ENCODE measurements at places on chromosomes 3 and 15.
A peak's percentile ranks its signal among the peaks of the same experiment; 100 is the strongest.

- DNase-seq, result no peak
Observed at GRCh38 chr3:4077950-4078349, 225.2 kb upstream of the SETMAR start.

DNA sequence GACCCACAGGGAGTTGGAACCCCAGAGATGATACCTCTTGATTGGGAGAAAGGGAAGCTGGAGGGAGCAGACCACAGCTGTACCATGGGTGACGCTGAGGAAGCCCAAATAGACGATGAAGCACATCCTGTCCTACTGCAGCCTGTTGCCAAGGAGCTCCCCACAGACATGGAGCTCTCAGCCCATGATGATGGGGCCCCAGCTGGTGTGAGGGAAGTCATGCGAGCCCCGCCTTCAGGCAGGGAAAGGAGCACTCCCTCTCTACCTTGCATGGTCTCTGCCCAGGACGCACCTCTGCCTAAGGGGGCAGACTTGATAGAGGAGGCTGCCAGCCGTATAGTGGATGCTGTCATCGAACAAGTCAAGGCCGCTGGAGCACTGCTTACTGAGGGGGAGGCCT lies 201.1 kb downstream of the AKAP13 start:
- no peak for DNase-seq

GRCh38 chr15:31802761-31803160 lies 227.6 kb upstream of the CHRNA7 start:
- DNase-seq, result no peak

DNA sequence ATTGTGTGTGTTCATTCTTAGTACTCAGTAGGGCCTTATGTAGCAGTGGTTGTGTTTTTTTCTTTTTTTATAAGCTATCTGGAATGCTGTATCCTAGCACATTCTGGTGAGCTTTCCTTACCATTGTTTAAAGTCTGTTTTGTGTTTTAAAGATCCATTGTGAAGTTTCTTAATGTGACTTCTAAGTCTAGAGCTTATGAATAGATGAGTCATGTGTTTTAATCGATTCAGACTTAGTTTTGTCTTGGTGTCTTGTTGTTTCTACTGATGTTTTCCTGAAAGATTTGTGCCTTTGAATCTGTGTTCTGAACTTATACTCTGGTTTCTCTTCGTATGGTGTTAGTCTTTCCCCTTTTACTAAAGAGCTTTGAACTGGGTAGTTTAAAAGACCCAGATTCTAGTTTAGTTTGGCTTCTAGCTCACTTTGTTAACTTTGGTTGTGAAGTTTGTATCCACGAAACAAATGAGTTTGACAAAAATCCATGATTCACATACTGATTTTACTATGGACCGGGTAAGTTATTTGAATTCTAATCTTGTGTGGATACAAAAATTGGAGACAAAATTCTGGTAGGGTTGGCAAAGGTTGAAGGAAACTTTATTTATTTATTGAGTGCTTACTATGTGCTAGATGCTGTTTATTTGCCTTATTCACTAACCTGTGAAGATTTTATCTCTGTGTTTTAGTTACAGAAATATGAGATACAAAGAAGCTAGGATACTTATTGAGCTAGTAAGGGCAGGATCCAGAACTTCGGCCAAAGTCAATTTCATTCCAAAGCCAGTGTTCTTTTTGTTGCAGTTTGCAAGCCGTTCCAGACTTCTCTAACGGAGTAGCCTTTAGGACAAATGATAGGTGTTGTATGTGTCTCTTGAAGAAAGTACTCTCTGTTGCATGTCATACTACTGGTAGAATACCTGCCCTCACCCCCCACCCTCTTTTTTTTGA lies 24.8 kb downstream of the AKAP13 start:
- peak; percentile 26 for DNase-seq

GRCh38 chr3:128294999-128295468 lies 141.8 kb downstream of the EEFSEC start:
- no peak for DNase-seq

DNA sequence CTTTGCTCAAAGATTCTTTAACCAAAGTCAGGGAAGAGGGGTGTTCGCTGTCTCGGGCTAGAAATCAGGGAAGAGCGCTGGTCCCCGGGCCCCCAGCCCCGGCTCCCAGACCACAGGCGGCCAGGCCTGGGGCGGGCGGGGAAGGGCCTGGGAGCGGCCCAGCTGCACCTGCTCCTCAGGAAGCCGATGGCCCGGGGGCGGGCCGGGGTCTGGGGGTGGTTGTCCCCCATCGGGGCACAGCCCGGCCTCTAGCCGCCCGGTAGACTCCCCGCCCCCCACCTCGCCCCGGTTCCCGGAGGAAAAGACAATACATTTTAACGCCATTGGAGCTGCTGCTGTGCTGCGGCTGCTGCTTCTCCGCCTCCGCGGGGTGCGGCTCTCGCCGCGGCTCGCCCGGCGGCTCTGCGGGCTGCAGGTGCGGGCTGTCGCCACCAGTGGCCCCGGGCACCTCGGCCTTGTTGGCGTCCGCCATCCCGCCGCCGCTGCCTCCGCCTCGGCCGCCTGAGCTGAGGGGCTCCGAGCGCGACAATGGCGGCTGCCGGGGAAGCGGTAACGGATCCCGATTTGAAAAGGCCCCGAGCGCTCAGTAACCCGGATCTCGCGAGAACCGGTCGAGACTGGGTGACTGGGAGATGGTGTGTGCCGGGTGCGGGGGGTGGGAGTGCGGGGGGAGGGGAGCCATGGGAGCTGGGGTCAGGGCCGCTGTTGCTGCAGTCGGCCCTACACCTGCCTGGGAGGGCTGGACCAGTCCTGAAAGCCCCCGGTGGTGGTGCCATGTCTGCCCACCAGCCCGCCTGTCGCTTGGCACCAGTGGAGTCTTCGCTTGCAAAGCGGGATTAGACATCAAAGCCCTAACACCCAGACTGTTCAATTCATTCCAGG lies at the start of gene MYEF2:
MYEF2 (minus strand) TSS at position 530 of the 882 bp plus-strand sequence; CDS start at position 472, 58 bp downstream.
- DNase-seq, result peak; percentile 68

DNA sequence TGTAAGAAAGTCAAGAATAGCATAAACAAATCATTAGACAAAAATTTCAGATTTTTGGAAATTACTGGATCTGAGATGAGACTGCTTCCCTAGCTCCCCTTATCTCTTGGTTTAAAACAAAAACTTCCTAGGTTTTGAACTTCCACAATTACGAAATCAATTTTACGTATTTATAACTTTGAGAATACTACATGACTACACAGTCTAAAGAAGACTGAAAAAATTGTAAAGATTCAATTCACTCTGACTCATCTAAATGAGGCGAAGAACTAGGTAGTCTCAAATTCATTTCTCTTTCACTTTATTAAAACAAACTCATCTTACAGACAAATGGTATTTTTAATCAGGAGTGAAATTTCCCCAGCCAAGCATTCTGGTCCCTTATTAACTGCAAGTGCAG lies 10.3 kb downstream of the CCDC54 start:
- DNase-seq, result no peak

DNA sequence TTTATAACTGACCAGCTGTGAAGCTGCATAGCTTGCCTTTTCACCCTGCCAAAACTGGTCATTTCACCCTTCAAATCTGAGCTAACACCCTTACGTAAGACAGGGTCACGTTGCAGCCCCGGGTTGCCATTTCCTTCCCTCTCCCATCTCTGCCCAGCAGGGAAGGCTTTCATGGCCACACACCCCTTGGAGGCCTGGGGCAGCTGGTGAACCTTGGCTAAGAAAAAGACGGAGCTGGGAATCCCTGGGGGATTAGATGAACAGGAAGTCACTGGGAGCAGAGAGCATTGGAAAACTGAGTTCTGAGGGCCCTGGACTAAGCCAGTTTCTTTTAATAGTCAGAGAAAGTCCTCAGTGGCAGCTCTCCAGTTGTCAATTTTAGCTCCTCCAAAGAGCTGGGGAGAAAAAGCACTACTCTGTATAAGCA lies 67.8 kb downstream of the TTC23 start:
- no peak for DNase-seq

DNA sequence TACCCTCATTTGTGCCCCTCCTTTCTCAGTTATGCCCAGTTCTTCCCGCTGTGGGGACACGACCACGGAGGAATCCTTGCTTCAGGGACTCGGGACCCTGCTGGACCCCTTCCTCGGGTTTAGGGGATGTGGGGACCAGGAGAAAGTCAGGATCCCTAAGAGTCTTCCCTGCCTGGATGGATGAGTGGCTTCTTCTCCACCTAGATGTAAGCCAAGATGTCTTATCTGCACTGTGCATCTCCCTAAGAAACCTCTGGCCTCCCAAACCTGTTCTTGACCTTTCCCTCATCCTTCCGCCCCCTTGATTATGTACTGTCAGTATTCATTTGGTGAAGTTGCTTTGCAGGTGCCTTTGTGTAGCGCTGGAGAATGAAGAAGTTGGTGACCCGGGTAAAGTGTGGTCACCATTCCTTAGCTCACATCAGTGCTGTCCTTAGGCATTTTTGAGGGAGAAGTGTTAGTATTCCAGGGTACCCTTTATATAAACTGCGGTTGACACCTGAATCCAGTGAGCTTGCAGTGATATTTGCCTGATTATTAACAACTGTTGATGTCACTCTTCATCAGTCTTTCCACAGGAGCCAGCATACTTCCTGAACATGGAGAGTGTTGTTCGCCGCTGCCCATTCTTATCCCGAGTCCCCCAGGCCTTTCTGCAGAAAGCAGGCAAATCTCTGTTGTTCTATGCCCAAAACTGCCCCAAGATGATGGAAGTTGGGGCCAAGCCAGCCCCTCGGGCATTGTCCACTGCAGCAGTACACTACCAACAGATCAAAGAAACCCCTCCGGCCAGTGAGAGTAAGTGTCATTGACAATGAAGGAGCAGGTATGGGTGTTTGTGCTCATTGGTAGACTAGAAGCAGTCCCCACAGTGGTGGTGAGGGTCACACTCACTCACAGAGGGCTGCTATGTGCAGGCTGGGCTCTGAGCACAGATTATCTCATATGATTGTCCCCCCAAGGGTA lies 966 bp downstream of the ALAS1 start:
- DNase-seq, result no peak

DNA sequence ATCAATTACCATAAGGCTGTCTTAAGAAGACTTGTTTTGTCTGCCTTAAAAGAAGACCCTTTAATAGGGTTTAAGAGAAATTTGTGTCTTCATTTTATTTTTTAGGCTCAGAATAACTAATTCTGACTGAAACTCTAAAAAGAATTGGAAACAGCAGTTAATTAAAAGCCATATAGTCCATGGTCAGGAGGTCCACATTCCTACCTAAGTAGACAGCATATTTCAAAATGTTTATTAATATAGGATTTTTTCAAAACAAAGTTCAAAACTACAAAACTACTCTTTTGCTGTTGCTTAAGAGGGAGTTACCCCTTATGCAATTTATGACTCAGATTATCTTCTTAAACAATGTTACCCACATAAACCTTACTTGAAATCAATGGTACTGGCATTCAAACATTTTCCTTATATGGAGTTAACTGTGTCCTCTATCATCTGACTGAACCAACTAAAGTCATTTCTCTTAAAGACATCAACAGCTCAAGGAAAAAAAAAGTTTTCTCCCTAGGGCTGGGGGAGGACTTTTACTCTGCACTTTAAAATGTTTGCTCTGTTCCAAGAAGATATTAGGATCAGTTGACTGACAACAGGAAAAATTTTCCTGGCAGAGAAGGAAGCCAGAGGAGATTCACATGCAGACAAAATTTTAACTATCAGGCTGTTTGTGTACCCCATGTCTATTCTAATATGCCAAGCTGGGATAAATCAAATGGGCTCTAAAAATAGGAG lies 56.8 kb upstream of the NANOGP8 start:
- DNase-seq, result peak; percentile 96

DNA sequence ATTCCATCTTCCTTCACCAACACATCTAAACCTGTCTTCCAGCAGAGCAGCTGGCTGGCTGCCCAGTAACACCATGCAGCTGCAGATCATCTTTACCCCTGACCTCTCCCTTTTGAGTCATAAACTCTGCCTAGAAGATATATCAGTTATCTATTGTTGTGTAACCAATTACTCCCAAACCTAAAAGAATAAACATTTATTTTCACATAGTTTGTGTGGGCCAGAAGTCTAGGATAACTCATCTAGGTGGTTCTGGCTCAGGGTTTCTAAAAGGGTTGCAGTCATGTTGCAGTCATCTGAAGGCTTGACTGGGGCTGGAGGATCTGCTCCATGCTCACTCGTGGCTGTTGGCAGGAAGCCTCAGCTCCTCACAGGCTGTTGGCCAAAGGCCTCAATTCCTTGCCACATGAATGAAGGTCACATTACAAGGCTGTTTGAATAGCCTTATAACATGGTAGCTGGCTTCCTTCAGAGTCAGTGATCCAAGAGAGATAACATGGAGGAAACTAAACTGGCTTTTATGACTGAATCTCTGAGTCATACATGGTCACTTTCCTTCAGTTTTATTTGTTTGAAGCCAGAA lies 92.8 kb downstream of the GOLIM4 start:
- DNase-seq, result peak; percentile 11

- DNase-seq, result no peak
Observed at GRCh38 chr3:185837414-185837813, 12.6 kb upstream of the IGF2BP2 start.

DNA sequence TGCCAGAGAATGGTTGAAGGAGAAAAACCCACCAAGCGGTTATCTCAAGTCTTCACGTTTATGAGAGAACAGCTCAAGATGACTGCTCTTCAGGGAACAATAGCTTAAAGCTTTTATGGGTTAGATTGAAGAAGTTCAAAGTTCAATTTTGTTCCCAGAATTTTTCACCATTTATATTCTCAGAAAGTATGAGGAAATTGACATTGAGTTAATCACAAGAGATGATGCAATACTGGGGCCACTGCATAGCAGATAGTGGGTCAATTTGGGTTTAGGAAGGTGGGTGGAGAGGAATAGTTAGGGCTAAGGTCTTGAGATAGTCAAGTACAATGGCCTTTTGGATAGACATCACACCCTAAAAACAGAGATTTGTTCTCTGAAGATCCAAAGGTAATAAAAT lies 539.3 kb downstream of the SQOR start:
- no peak for DNase-seq

GRCh38 chr3:9066141-9066540 lies 102.9 kb upstream of the RAD18 start:
- DNase-seq, result no peak

DNA sequence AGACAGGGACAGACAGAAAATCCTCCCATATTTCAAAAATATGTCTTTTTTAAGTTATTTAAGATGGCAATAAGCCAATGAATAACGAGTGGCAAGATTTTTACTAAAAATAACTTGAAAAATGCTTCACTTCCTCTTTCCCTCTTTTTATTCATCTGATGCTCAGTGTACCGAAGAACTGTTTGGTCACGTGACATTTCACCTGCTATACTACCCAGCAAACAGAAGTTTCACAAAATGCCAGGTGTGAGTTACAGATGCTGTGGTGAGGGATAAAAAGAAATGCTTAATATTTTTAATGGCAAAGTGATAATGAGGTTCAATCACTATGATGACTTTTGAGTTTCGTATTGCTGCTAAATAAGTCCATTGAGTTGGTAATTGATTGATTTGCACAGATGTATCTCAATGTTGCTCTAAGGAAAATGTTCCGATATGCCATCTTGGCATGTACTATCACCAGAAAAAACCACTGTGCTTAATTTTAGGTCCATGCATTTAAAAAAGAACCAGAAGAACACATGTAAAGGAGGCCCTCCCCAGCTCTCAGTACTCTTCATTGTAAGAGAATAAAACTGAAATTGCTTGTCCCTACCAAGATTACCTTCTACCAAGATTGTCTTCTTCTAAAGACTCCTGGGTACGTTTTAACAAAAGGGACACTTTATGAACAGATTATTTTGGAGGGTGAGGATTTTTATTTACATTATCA lies 26.0 kb upstream of the SEC62 start:
- no peak for DNase-seq

- no peak for DNase-seq
Observed at GRCh38 chr15:68034081-68034480, 20.0 kb upstream of the PIAS1 start.

All from fibroblast of skin of scalp (primary cell).